Stimulated activated CD8-positive, alpha-beta memory T cell treated with anti-CD3 and anti-CD28 coated beads, Interleukin-15, amount 100 ng/mL, for 24 hours (primary cell): ENCODE measurements at places on chromosomes 7 and 10.

GRCh38 chr10:36441557-36441956, 683.8 kb upstream of the ANKRD30A start:
- DNase-seq, result no peak

DNA sequence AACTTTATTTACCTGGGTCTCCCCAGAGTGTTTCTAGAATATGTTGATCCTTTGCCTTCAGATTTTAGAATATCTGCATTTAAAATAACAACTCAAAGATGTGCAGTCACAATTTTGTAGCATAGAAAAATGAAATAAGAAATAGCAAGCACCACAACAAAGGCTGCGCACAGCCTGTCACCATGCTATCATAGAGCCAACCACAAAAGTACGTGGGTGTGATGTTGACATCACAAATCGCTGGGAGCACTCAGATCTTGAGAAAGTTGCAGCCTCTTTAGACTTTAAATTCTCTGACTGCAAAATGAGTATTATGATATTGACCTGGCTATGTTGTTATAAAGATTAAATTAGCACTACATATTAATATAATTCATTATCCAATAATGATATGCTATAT, 177.9 kb downstream of the TNS3 start:
- DNase-seq, result no peak

GRCh38 chr7:29430279-29430949, 133.2 kb upstream of the PRR15 start:
- no peak for DNase-seq

- DNase-seq, result no peak
Measured at GRCh38 chr7:95632609-95633008, 36.3 kb upstream of the PDK4 start.

DNA sequence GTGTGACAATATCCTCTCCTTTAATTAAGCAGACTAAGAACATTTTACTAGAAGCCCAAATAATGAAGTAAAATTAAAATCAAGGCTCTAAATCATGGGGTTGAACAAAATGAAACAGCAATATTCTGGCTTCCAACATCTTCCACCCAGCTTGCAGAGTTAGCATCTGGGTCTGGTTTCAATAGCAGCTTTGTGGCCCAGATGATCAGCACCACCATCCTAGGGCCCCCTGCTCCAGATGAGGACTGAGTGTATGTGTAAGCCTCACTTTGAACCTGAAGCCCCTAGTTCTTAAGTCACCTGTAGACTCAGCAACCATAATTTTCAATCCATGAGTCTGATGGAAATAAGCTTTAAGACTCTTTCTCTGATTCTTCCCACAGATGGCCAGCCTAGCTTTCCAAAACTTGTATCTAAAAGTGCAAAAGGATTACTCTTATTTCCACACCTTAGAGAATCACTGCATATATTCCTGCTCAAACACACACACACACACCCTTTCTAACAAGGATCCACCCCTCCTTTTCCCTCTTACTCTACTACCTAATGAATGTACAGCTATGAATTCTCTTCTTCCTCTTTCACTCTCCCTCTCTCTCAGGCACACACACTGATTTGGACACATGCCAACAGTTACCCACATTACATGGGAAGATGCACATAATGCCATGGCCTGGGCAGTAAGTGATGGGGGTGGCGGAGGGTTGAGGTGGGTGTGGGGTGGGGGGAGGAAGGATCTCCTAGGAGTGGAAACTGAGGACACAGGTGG, 3.5 kb downstream of the DENND11 start:
- no peak for DNase-seq

DNA sequence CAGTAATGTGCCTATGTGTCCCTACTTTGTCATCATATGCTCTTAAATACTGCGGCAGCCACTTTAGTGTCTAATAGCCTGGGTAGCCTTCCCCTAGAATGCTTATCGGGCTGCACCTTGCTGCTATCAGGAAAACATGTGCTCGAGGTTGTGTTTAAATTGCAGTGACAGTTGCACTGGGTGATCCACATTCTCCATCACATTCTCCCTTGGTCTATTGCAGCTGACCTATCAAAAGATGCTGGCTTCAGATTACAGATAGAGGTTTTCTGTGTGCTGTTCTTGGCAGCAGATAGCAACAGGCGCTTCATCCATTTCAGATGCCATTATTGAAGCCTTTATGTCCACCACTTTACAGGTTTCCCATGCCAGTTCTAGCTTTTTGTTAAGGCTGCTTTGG, 130.1 kb upstream of the MDFIC start:
- DNase-seq, result no peak

DNA sequence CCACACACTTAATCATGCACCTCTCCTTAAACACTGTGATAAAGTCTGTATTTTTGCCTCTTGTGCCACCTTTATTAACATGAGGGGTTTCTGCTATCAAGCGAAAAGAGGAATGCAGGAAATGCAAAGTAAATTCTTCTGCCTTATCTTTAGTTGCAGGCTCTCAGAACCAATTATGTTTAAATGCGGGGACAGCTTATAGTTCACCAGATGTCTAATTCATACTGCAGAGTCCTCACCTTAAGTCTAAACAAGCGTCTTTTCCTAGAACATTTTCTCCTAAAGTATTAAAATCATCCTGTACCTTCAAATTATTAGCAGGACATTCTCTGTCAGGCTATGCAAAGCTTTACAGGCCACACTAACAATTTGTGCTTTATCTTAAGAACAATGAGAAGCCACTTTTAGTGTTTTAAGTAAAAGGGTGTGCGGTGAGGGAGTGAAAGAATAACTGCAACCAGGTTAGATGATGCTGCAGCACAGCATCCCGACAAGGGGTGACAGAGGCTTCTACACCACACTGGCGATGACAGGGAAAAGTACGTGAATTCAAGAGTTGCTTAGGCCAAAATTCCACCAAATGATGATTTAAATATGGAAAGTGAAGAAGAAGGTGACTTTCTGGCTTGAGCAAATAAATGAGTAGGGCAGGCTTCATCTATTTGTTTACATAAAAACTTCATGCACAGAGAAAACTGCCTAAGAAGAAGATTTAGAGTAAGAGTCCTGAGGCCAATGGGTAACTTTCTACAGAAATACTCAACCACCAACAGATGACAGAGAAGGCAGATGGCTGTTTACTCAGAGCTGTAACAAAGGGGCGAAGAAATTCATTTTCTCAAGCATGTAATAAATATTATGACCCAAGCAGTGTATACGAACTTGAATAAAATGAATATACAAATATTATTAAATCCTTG, 36.0 kb downstream of the EZH2 start:
- DNase-seq, result no peak

GRCh38 chr10:18321371-18321770, 181.1 kb downstream of the CACNB2 start:
- no peak for DNase-seq

DNA sequence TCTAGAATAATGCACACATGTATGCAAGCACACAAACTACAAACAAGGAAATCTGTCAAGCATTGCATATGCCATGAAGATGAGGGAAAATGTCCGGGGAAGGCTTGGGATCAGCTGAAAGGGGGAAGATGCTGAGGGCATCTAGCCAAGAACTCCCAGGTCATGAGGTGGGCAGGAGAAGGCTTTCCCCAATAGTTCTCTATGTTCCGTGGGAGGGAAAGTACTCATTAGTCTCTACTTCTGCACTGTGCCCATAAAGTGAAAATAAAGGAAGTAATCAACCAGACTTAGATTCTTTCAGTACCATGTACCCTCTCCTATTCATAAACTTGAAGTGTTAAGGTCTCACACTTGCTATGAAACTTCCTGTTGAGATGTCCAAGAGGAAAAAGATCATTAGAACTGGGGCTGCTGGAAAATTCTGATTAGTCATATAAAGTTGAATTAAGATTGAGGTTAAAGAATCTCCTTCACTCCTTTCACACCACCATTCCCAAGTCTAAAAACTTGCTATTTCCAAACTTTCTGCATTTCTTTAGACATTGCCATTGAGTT, 17.1 kb upstream of the LIPF start:
- DNase-seq, result no peak

- DNase-seq, result no peak
Measured at GRCh38 chr10:62715383-62715782, 89.1 kb upstream of the ADO start.

GRCh38 chr7:21972397-21972784, 26.7 kb upstream of the CDCA7L start:
- DNase-seq, result no peak

DNA sequence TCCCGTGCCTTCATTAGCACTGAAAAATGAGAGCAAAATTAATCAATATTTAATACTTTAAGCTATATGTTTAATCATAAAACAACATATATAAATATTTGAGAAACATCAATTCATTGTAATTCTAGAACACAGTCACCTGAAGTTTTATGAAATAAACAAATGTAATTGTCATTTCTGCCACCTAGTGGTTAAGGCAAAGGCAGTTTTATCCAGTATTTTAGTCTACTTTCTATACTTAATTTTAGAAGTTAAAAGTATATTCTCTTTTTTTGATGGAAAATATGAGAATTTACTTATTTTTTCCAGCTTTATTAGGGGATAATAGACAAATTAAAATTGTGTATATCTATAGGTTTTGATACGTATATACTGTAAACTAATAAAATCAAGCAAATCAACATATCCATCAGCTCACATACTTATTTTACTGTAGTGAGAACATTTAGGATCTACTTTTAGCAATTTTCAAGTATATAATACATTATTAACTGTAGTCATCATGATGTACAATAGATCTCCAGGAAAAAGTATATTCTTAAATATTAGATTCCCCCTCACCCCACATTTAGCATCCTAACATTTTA, 16.9 kb downstream of the PCGF6 start:
- no peak for DNase-seq

GRCh38 chr10:35059481-35059880, 30.7 kb downstream of the CUL2 start:
- no peak for DNase-seq

- DNase-seq, result no peak
Measured at GRCh38 chr7:64625114-64626082, 40.5 kb upstream of the ZNF107 start.

DNA sequence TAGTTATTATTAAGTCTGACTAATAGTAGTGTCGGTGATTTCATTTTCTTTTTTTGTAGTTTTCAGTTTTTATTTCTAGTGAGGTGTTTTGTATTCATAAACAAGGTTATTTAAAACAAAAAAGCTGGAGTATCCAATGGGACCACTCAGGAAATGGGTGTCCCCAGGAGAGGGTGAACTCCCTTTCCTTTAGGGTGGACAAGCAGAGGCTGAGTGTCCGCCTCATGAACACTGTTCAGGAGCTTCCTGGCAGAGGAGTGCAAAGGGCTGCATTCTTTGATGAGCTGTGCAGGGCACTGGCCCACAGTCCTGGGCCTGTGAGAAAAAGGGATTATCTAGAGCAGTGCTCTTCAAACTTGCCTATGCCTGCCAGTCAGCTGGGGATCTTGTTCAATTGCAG, 56.0 kb downstream of the ADAMTS14 start:
- no peak for DNase-seq
